ENCODE measurements at places on chromosomes 6 and 20. TPM values are rescaled to one million over a fixed set of nuclear protein-coding genes. Genes with fewer than 3 reads are reported as not detected.

NUP43 gene
- 54.4 TPM for total RNA-seq

GRCh38 chr6:149963462-149964307 is at the start of gene ULBP1:
ULBP1 (plus strand) TSS chr6:149963943; CDS start chr6:149964050, 107 bp downstream.
- peak; percentile 88 for DNase-seq

TFAP2C gene
- 0.82 TPM for total RNA-seq

PI16 gene
- total RNA-seq, result 20.5 TPM

HSPA1B gene
- total RNA-seq, result 19.8 TPM

DNA sequence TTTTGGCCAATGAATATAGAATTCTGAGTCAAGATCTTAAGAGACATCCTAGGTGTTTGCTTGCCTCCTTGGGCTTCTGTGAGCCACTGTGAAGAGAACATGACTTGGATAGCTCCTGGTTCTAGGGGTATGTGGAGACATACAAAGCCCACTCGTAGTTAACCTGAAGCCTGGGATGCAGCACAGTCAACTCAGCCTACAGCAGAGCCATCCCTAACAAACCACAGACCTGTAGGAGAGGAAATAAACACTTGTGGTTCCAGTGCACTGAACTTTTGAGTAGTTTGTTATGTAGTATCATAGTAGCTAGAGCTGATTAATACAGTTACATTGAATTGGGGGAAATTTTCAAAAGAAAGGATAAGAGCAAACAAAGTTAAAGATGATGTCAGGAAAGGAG is 474.4 kb upstream of the HSF2 start:
- no peak for DNase-seq

- no peak for DNase-seq
These were observed 27.6 kb downstream of the TREML4 start for GRCh38 chr6:41255638-41256246.

DNA sequence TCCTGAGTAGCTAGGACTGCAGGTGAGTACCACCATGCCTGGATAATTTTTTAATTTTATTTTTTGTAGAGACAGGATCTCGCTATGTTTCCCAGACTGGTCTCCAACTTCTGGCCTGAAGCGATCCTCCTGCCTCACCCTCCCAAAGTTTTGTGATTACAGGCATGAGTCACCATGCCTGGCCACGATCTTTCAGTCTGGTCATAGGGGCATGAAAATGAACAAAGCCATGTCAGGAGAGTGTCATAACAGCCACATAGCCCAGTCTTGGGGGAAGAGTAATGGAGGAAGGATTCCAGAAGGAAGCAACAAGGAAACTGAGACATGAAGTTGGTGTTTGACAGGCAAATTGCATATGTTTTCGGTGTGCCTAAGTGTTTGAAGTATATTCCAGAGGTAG is 17.0 kb upstream of the SNX3 start:
- DNase-seq, result no peak

- DNase-seq, result no peak
These were observed 10.5 kb upstream of the PCMTD2 start for GRCh38 chr20:64244870-64245603.

- DNase-seq, result no peak
These were observed 20.3 kb downstream of the ANKS1A start for GRCh38 chr6:34909320-34909883.

DNA sequence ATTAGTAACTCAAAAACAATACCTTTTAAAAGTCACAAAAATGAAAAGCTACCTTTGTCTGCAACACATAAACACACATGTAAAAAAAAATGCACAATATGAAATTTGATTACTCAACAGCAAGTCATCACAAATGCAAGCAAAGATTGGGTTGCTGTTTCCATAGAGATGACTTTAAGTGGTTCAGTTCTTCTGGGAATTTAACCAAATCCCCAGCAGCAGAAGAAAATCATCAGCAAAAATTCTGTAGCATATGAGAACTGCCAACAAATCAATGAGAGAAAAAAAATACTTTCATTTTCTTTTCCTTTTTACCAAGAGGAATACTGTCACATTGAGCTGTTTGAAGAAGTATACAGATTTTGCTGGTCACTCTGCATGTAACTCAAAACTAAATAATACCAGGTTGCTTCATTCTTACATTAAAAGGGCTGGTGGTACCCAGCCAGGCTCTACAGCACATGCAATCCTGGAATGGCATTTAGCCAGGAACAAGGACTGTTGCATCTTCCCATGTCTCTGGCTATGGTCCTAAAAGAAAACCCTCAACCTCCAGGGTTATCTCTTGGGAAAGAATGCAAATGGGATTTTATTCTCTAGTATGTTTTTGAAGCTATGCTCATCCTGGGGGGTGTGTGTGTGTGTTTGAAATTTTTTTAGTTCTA is 158.3 kb downstream of the OPRM1 start:
- no peak for DNase-seq

GRCh38 chr6:26234421-26235301 is 130.3 kb upstream of the BTN3A2 start:
- peak; percentile 50 for DNase-seq

COX4I2 gene
- total RNA-seq, result not detected

FLRT3 gene
- total RNA-seq, result 6.3 TPM
